Hematopoietic multipotent progenitor cell treated with erythropoietin and hydrocortisone succinate and interleukin-3 and kit ligand, for 8 days (in vitro differentiated cells): ENCODE measurements at places on chromosomes 16 and 17.

DNA sequence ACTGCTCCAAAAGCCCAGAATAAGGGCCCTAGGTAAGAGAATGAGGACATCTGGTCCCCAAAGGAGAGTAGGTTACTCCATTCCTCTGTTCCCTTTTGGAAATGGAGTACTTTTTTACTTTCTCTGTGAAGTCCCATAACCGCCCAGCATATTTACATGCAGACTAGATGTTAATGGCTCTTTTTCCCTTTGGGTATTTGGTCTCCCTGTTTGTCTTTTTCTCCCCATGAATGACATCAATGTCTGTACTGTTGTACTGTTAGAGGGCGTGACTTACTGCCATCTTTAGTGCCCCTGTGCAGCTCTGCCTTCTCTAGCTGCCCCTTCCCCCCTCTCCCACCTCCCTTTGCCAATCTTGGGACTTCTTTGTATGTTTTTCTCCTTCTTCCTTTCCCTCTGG is 19.0 kb downstream of the GPR179 start:
- no peak for DNase-seq

DNA sequence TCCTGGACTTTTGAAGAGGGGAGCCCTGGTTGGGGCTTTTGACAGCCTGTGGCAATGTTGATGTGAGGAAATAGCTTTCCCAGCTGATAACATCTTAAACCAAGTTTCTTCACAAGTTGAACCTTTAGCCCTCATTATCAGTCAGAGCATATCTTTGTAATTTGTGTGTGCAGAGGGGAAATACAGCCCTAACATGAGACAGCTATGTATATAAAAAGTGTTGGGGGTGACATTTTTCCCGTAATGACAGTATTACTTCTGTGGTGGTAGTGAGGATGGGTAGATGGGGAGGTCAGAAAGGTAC is 221.1 kb downstream of the FTO start:
- DNase-seq, result no peak

DNA sequence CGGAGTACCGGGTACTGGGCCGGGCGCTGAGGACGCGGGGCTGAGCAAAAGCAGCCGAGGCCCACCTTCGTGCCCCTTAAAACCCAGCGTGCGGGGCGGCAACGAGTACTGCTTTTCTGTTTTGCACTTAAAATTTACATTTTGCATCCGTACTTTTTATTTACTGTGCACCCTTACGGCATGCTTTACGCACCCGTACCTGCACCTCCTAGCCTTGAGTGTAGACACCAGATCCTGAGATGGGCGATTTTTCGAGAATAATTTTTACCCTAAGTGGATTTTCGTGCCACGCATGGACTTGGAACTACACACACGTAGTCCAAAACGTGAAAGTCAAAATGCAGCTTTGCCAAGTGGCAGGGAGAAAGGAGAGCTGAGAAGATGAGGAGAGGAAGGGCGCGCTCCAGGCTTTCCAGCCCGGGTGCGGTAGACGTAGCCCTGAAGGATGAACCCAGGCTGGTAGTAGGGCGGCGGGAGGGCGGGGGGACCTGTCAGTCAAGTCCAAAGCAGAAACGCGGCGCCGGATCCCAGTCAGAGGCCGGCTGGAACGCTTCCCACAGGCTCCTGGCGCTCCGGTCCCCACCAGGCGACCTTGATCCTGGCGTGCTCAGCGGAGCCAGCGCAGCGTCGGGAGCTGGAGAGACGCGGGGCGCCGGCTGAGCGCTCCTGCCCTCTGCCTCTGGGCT is 1.2 kb upstream of the CBLN1 start:
- no peak for DNase-seq

- peak; percentile 4 for DNase-seq
These were observed 369.1 kb downstream of the XYLT1 start for GRCh38 chr16:17101646-17102045.

DNA sequence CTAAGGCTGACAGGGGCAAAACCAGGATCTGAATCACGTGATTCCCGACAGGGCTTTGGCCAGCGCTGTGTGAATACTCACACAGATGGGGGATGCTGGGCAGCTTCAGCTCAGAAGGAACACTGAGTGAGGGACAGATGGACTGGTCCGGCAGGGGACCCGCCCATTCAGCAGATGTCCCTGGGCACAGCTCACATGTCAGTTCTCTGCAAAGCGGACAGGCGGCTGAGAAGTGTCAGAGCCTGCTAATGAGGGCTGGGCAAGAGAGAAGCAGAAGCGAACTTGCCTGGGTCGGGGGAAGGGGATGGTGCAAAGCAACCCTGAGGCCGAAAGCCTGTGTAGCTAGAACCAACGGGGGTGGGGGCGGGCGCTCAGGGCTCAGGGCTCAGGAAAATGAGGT is 11.9 kb upstream of the GLIS2 start:
- DNase-seq, result no peak

- no peak for DNase-seq
These were observed 867.2 kb downstream of the CDH11 start for GRCh38 chr16:64254443-64255367.

GRCh38 chr16:16042076-16042475 is 92.7 kb downstream of the ABCC1 start:
- peak; percentile 99 for DNase-seq

GRCh38 chr17:1511290-1511689 is 5.1 kb downstream of the INPP5K start:
- DNase-seq, result no peak

GRCh38 chr17:41624208-41625101 is at the start of gene KRT17:
TSS of gene KRT17 (minus strand) at chr17:41624575. CDS start at chr17:41624509, 66 bp downstream.
- DNase-seq, result no peak

GRCh38 chr17:83053739-83054451 is 25.5 kb upstream of the METRNL start:
- DNase-seq, result peak; percentile 32
